ENCODE measurements at places on chromosomes 2 and 18. TPM values are rescaled to one million over a fixed set of nuclear protein-coding genes. Genes with fewer than 3 reads are reported as not detected.

The TMEM150A gene
- polyA plus RNA-seq, result 111 TPM

DNA sequence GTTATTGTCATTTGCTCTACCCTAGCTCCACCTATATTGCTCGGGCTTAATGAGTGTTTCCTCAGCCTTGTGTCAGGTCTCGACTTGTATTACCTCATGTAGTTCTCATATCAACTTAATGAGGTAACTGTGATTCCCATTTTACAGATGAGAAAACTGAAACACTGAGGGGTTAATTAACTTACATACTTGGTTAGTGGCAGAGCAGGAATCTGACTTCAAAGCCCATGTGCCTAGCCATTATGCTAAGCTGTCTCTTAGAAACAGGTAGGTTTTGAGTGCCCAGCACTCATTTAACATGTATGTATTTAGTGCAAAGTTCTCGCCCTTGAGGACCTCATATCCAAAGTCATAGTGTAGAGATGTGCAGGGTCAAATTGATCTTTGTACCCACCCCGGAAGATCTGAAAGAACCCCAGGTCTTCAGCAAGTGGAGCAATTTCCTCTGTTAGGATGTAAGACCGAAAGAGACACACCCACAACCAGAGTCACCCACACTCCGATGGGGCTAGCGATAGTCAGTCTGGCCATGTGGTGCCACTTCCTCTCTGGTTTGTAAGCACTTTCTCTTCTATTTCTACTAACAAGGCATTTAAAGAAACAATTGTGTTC, 121.0 kb upstream of the SLC39A10 start:
- no peak overlapping the region for H3K27ac ChIP-seq
- H3K27me3 ChIP-seq, result peaks cover 4% of the 10 kb centered on the region
- DNase-seq, result no peak
- H3K4me1 ChIP-seq, result no peaks in the 10 kb centered on the region

DNA sequence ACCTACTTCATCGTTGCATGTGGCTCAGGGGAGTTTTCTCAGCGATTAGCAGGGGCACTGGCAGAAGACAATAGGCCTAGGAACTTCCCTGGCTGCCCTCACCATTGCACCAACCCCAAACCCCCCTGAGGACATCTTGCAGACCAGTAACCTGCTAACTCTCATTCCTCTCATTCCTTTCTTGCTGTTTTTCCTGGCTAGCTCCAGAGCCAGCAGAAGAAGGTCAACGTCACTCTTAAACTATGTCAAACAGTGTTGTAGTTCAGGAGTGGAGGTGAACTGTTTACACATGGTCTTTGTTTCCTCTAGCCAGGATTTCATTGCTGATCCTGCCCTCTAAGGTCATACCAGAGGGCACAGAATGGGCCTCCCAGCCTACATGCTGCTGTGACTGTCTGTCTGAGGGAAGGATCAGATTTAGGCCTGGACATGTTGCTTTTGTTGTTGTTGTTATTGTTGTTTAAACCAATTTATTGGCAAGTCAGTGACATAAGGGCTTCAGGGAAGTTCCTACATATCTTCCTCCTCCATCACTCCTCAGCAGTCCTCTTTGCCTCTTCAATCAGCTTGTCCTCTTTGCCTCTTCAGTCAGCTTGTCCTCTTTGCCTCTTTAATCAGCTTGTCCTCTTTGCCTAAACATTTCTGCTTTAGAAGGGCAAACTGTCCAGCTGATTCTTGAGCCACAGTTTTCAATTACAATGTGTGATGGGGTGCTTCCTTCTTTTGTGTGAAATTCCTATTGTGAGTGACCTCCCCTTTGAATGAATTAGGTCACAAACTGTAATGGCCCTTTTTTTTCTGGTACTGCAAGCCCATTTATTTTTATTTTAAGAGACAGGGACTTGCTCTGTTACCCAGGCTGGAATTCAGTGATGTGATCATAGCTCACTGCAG, 471.9 kb upstream of the TNP1 start:
- H3K27ac ChIP-seq, result peak overlapping the region; percentile 85
- peaks cover 58% of the 10 kb centered on the region for H3K4me1 ChIP-seq
- H3K36me3 ChIP-seq, result no peaks in the 10 kb centered on the region
- DNase-seq, result peak; percentile 99

DNA sequence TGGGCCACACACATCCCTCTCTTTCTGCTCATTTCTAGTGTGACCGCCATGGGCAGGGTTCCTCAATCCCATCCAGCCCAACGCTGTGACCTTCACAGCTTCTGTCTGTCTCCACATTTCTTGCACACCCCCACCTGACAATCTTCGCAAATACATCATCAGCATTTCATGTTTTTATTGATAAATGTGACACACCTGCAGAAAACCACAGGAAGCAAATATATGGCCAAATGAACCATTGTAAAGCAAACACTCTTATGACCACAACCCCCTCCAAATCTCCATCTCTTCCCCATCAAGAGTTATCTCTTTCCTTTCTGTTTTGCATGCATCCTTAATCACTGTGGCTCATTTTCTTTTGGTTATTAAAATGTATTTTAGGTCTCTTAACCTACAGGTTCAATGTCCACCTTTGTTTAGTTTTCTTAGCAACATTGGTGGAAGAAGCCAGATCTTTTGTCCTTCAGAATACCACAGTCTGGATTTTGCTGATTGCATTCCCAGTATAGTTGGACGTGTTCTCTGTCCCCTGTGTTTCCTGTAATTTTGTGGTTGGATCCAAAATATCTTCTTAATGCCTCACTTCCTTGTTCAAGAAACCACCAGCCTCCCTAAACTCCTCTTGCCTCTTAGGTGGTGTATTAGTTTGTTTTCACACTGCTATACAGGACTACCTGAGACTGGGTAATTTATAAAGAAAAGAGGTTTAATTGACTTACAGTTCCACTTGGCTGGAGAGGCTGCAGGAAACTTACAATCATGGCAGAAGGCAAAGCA, 9.8 kb upstream of the NCK2 start:
- H3K4me3 ChIP-seq, result no peak overlapping the region
- no peaks in the 10 kb centered on the region for H3K27me3 ChIP-seq
- no peaks in the 10 kb centered on the region for H3K36me3 ChIP-seq
- no peaks in the 10 kb centered on the region for H3K4me1 ChIP-seq
- H3K27ac ChIP-seq, result no peak overlapping the region

DNA sequence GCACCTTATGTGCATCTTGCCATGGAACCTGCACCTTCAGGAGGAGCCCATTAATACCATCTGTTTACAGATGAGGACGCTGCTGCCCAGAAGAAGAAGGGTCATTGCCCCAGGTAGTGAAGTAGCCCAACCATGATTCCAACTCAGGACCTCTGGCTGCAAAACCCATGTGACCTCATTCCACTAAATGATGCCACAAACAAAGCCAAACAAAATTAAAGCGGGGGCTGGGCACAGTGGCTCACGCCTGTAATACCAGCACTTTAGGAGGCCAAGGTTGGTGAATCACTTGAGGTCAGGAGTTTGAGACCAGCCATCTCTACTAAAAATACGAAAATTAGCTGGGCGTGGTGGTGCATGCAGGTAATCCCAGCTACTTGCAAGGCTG, 202.1 kb downstream of the EIPR1 start:
- no peak overlapping the region for H3K27ac ChIP-seq
- H3K4me1 ChIP-seq, result no peaks in the 10 kb centered on the region
- peaks cover 9% of the 10 kb centered on the region for H3K36me3 ChIP-seq
